ENCODE measurements at places on chromosomes 7 and 10.

DNA sequence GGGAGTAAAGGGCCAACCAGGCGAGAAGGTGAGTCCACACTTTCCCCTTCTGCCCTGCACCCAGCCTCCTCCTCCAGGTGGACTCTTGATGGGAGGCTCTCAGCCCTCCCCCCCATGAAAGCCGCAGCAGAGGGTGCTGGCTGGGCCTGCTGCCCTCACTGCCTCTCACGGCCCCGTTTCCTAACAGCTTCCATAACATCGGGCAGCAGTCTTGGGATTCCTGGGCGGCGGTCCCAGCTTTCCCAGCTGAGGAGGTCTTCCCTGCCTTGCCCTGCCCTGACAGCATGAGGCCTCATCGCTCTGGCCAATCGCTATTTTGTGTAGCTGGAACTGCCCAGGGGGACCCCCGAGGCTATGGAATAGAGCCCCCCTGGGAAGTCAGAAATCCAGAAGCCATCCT, 76.3 kb downstream of the COL13A1 start:
- no peak for DNase-seq

GRCh38 chr10:2137549-2138174, 400.3 kb upstream of the ADARB2 start:
- no peak for DNase-seq

DNA sequence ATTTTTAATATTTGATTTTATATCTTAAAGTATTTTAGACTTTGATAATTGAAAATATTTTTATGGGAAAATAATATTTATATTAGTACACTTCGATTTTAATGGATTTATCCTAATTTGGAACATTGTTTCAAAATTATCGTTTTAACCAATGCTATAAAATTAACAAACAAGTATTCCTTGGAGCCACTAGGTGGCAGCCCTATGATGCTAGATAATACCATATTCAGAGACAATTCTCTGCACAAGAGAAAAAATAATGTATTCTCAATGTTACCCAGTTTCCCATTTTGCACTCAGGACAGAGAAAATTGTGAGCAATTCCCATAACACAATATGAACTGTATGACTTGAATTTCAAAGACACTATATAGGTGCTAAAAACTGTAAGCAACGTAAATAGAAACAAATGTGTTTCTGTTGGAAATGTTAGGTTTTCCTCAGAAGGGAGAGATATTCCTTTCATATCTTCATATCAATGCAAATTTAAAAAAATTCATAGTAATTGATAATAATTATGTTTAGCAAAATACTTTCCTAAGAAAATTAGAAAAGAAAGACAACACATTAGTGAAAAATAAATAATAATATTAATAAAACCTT, 237.8 kb downstream of the SEMA3E start:
- peak; percentile 55 for DNase-seq

GRCh38 chr7:106896231-106896630, 31.1 kb downstream of the PIK3CG start:
- no peak for DNase-seq

DNA sequence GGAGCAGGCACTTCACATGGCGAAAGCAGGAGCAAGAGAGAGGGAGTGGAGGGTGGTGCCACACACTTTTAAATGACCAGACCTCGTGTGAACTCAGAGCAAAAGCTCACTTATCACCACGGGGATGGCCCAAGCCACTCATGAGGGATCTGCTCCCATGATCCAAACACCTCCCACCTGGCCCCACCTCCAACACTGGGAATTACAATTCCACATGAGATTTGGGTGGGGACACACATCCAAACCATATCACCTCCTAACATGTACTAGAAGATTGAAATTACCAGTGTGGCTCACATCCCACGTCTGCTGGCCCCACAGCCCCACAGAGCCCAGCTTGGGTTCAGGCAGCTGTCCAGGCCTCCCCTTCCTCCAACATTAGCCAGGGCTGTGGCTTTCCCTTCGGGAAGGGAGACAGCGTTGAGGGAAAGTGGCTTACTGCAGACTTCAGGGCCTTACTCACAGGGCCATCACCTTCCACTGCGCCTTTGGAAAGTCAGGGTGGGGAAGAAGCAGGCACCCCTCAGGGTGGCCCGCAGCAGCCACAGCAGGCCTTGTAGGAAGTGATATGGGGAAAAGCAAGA, 7.7 kb downstream of the DEPP1 start:
- no peak for DNase-seq

GRCh38 chr10:42836096-42836495, 53.5 kb downstream of the BMS1 start:
- DNase-seq, result no peak

DNA sequence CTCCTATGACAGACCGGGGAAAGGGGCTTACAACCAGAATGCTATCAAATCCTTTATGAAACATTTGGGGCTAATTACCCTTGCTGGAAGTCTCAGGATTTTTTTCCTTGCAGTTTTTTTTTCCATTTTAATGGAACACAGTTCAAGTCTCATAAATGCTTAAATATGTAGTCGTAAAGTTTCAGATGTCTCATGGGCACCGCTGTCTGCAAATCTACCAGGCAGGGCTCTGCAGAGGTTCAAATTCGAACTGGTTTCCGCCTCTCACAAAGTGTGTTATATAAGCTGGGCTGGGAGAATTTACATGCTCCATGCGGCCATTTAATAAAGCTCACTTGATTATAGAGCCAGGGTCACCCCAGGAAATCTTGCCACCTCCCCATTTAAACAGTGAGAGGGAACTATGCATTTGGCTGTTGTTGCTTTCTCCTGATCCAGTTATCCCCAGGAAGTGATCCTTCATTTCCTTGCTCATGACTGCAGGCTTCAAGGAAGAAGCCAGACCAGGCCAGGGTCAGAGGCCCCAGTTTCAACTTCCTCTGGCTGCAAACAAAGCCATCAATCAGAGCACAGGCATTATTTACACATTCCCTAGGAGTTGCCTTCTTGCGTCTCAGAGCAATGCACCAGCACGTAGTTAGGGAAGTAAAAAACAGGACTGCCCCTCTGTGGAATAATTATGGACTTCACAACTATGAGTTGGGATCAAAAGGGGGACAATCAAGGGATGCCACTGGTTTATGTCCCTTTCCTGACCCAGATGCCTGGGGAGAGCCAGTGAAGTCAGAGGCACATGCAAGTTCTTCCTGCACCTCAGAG, 358.8 kb downstream of the PRPF18 start:
- peak; percentile 38 for DNase-seq

GRCh38 chr7:51471981-51472296, 155.3 kb upstream of the COBL start:
- DNase-seq, result no peak

DNA sequence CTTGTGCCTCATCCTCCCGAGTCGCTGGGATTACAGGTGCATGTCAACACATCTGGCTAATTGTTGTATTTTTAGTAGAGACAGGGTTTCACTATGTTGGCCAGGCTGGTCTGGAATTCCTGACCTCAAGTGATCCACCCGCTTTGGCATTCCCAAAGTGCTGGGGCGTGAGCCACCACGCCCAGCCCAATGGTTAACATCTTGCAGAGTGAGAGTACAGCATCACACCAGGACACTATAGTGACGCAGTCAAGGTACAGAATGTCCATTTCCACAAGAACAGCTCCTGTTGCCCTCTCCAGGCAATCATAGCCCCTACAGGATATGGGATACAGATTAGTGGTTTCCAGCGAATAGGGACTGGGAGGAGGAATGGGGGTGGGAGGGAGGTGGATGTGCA, 34.0 kb downstream of the MYO1G start:
- no peak for DNase-seq

GRCh38 chr10:99676426-99676825, 17.1 kb downstream of the ENTPD7 start:
- no peak for DNase-seq

- no peak for DNase-seq
Observed at GRCh38 chr10:51231754-51232153, 157.5 kb downstream of the PRKG1 start.

- no peak for DNase-seq
Observed at GRCh38 chr10:74008212-74008731, 10.4 kb downstream of the VCL start.

- no peak for DNase-seq
Observed at GRCh38 chr10:8033812-8034465, 20.5 kb upstream of the GATA3 start.

GRCh38 chr10:130350996-130351395, 214.8 kb downstream of the GLRX3 start:
- no peak for DNase-seq

DNA sequence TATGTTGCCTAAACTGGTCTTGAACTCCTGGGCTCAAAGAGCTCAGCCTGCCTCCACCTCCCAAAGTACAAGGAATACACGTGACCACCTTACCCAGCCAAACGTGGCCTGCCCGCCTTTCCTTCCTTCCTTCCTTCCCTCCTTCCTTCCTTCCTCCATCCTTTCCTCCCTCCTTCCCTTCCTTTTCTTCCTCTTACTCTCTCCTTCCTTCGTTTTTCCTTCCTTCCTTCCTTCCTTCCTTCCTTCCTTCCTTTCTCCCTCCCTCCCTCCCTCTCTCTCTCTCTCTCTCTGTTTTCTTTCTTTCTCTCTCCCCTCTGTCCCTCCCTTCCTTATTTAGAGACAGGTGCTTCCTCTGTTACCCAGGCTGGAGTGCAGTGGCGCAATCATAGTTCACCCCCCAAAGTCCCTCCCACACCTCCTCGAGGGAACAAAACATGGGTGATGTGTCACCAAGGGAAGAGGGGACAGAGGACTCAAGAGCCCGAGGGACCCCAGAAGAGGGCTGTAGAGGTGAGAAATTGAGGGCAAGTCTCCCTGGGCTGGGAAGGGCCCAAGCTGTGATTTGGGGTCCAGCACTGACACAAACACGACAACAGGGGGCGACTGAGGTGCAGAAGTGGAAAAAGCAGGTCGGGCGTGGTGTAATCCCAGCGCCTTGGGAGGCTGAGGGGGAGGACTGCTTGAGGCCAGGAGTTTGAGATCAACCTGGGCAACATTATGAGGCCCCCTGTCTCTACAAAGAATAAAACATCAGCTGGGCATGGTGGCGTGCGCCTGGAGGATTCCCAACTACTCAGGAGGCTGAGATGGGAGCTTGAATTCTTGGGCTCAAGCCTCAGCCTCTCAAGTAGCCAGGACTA, 28.1 kb downstream of the EPHB4 start:
- peak; percentile 54 for DNase-seq

DNA sequence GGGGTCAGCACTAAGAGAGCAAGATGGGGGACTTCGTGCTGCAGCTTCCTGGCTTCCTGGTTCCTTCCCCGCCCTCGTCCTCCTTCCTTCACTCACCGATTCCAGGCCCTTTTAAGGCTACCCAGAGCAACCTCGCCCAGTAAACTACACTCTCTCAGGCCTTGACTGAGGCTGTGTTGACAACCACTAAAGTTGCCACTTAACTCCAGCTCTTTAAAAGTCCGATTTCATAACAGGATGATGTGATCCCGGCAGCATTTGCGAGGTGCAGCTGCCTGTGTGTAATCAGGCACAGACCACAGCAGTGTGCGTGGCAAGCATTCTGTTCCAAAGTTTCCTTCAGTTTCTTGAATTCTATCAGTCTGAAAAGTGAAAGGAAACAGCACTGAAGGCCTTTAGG, 110.6 kb downstream of the RAB11FIP2 start:
- no peak for DNase-seq

- no peak for DNase-seq
Observed at GRCh38 chr7:133401225-133401624, 148.3 kb downstream of the EXOC4 start.

DNA sequence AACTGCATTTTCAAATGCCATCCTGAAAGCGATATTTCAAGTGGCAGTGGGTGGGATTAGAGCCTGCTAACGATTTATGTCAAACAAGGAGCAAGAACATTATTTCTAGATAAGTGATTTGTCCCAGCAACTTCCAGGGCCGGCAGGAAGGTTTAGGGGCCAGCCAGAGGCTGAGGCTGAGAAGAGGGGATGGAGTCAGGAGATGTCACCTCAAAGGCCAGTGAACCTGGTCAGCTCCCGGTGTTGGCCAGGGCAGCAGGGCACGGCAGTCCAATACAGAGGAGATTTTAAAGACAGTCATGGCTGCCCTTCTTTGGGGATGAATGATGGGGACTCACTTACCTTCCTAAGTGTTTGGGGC, 105.7 kb upstream of the PPIF start:
- DNase-seq, result no peak

- DNase-seq, result no peak
Observed at GRCh38 chr10:79436066-79436849, 9.2 kb downstream of the ZCCHC24 start.

- DNase-seq, result peak; percentile 28
Observed at GRCh38 chr10:45000138-45000751, 478 bp upstream of the ZNF22 start.

DNA sequence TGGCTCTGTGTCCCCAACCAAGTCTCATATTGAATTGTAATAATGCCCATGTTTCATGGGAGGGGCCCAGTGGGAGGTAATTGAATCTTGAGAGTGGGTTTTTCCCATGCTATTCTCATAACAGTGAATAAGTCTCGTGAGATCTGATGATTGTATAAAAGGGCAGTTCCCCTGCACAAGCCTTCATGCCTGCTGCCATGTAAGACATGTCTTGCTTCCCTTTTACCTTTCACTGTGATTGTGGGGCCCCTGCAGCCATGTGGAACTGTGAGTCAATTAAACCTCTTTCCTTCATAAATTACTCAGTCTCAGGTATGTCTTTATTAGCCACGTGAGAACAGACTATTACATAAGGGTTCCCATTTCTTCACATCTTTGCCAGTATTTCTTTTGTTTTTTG, 97.1 kb upstream of the CPXM2 start:
- no peak for DNase-seq

- no peak for DNase-seq
Observed at GRCh38 chr10:44293842-44294241, 91.1 kb downstream of the CXCL12 start.

DNA sequence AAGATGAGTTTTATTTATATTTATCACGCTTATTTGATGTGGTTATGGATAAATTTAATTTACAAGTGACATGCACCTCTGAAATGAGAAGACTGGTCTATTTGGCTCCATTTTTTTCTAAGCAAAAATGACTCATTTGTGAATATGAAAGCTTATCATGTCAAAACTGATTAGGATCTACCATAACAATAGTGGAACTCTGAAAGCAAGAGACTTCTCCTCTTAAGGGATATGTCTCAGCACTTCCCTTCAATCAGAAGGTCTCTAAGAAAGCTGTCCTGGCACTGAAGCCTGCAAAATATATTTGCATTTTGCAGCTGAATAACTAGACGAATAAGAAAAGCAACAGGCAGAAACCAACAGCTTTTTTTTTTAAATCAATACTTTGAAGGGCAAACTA, 12.7 kb downstream of the FAS start:
- DNase-seq, result no peak

DNA sequence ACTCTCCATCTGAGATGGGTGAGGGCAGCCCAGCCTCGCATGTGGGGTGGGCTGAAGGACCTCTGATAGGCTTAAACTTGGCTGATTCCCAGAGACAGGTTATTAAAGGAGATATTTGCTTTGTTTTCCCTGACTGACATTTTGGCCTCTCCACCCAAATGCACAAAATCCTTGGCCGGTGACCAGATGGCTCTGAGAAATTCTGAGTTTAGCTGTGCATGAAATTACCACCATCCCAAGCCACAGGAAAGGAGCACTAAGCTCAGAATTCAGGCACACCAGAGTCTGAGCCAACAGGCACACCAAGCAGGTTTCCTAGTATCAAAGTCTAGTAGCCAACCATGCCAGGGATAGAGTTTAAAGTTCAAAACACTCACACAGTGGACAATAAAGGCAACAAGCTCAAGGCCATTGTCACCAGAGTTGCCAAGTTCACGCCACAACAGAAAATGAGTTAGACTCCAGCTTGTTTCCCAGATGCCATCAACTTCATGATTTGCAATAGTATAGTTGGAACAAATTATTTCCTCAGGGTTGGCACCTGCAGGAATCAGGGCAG, 387.6 kb downstream of the KCNMA1 start:
- DNase-seq, result no peak

GRCh38 chr7:43700059-43700501, 29.2 kb downstream of the COA1 start:
- peak; percentile 36 for DNase-seq

GRCh38 chr10:6778992-6779701, 199.1 kb upstream of the PRKCQ start:
- no peak for DNase-seq

Data from NCI-H146 (cell line).